Stimulated activated CD8-positive, alpha-beta memory T cell treated with anti-CD3 and anti-CD28 coated beads, Interleukin-15, amount 100 ng/mL, for 24 hours (primary cell): ENCODE measurements at places on chromosomes 5 and 9.

- no peak for DNase-seq
These were observed 1.3 kb upstream of the SH3PXD2B start for GRCh38 chr5:172455511-172456061.

GRCh38 chr5:177189416-177189815, 55.8 kb downstream of the NSD1 start:
- no peak for DNase-seq

DNA sequence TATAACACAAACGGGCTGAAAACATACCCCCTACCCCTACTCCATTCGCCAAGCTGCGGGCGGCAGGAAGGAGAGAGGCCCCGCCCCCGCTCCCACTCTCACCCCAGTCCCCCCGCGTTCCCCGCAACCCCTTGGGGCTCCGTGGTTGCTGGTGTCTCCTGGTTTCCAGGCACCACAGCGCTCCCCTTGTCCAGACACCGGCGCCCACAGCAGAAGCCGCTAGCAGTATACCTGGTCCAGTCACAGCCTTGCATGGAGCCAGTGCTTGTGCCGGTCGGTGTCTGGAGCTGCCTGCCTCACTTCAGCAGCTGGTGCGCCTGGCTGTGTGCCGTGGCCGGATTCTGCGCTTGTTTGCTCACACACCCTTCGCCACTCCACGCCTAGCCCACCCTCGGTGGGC, 240.5 kb upstream of the DAB2 start:
- DNase-seq, result no peak

DNA sequence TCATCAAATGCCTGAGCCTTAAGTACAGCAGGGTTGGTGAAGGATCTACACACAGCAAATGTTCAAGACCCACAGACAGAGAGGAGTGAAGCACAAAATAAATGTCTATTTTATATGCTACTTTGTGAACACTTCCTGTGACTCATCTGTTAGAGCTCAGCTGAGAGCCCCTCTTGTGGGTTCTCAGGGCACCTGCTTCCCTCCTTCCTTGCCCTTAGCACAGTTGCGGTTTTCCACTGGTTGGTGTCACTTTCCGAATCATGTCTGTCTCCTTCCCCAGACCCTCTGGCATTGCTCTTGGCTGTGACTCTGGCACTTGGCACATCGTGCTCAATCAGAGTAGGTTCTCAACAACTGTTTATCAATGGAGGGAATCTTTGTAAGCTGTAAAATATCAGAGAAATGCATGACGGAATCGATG, 128.5 kb upstream of the STC2 start:
- DNase-seq, result no peak

DNA sequence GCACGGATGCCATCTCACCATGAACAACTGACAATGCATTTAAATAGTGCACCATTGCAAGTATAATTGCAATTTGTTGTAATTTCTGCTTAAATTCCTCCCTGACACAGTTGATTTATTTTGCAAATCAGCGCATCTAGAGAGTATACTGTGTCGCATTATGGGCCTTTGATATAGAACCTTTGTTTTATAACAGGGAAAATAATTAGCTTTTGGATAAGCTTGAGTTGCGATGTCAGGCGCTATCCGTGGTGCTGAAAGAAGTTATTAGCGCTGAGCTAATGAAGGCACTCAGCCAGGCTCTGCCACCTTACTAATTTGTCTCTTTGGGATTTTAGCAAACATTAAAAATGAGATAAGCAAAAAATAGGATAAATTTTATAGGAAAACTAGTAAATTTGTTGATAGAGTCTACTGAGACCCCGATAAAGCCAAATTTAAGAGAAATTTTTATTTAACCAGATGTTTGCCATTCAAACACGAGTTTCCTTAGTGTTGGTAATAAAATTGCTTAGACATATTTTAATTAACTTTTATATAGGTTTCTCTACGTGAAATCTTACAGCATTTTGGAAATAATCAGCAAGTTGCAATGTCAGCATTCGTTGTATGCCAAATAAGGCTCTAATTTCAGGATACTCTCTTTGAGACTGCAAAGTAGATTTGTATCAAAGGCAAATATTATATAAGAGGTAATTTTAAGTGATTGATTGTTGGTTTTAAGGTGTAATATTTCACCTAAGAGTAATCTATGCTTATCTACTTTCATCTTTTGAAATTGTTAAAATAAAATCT, 355.5 kb downstream of the TLR4 start:
- no peak for DNase-seq
